SK-MEL-5 (cell line): ENCODE measurements at places on chromosomes 5 and 9. TPM values are rescaled to one million over a fixed set of nuclear protein-coding genes. Genes with fewer than 3 reads are reported as not detected.
A peak's percentile ranks its signal among the peaks of the same experiment; 100 is the strongest.

DNA sequence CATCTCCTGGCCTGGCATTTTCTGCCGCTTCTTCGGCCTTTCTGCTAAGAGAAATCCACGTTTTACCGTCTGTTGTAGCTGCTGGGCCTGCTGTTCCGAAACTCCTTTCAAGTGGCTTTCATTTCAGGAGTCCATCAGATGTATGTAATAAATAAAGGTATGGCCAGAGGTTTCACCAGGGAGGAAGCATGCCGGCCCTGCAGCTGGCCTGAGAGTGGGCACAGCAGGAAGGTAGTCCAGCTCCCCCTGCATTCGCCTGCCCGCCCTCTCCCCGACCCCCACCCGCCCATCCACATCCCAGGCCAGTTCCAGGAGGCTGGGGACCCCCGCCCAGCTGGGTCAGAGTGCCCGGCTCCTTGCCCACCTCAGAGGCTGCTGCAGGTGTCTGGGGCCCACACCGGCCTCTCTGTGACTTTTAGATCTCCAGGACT is 46.4 kb upstream of the EXOC3 start:
- no peak for DNase-seq

DNA sequence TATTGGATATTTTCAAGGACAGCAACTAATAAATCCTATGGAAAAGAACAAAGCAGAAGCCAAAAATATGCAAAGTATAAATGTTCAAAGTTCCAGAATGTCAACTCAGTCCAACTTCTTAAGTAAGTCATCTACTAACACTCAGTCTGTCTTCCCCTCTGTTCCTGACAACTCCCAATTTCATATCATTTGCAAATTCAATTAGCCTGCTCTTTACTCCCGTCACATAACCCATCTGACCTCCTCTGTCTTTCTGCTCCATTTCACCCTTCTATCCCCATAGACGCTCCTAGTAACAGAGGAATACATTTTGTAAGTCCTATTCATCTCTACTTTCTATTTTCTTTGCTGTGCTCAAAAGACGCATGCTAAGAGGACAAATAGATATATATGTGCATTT is 659.8 kb upstream of the MEF2C start:
- DNase-seq, result no peak

DNA sequence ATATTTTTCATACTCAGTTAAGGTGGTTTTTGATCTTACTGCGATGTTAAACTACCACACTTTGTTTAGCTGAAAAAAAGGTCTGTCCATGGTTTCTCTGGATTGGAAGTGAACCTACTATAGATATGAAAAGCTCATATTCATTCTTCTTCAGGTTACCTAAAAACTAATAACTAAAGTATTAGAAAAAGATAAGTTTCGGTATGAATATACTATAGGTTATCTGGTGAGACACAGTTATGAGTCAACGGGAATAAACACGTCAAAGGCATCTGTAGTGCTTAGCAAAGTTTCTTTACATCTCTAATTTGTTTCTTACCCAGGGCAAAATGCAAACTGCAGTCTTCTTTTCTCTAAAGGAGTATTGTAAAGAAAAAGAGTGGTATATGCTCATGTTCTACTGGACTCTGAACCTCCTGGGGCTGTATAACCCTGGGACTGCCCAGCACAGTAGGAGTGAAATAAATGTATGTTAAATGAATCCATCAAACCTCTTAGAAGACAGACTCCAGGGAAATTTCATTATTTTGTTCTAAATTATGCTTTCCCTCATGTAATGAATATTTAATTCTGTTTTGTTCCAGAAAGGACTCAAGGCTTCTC is 521.9 kb downstream of the PDE4D start:
- no peak for DNase-seq

- DNase-seq, result no peak
These were observed 15.0 kb upstream of the ECM2 start for GRCh38 chr9:92550765-92551164.

DNA sequence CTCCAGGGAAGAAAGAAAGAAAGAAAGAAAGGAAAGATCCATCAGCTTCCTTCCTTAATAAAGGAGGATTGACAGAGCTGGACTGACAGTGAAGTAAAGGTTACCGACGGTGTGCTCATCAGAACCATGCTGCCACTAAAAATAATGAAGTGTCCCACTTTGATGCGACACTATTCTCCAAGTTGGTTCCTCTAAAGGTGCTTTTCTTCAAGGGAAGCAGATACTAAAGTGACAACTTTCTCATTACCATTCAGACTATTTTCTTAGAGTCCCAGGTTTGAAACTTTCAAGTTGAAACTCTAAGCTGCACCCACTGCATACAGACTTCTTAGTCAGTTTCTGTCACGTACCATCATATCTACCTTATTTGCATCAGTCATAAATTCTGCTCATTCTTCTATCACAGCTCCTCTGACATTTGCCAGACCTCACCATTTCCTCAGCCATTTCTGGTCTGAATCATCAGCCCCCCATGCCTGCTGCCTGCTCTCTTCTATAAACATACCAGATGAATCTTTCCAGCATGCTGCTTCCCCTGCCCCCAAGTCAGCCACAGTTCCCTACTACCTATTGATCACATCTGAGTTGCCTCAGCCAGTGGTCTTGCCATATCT is 177.6 kb downstream of the DEPDC1B start:
- no peak for DNase-seq

DNA sequence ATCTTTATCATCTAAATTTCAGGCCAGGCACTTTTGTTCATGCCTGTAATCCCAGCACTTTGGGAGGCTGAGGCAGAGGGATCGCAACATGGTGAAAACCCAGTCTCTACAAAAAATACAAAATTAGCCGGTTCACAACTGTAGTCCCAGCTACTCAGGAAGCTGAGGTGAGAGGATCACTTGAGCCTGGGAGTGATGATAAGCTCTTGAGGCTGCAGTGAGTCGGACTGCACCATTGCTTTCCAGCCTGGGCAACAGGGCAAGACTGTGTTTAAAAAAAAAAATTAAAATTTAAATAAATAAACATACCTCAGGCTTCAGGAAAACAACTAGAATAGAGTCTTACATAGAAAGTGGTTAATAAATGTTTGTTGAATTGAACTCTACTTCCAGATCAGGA is 147.4 kb downstream of the AGTPBP1 start:
- DNase-seq, result no peak

DNA sequence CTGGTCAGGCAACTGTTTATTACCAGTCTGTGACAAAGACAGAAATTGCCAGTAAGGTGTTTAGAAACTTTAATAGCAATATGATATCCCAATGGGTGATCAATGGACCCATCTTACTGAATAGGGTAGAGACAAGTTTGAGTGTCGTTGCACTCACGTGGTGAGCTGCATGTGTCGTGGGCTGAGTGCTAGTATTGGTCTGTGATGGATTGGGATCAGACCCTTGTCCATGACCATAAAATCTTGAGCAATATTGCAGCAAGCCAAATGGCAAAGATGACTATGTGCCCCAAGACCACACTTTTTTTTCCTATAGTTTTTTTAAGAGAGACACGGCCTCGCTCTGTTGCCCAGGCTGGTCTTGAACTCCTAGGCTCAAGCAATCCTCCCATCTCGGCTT is 114.5 kb downstream of the PALM2AKAP2 start:
- no peak for DNase-seq

- no peak for DNase-seq
These were observed 3.4 kb upstream of the DMXL1 start for GRCh38 chr5:119067450-119067849.

- no peak for DNase-seq
These were observed 13.0 kb upstream of the GCNT1 start for GRCh38 chr9:76445976-76446375.

DNA sequence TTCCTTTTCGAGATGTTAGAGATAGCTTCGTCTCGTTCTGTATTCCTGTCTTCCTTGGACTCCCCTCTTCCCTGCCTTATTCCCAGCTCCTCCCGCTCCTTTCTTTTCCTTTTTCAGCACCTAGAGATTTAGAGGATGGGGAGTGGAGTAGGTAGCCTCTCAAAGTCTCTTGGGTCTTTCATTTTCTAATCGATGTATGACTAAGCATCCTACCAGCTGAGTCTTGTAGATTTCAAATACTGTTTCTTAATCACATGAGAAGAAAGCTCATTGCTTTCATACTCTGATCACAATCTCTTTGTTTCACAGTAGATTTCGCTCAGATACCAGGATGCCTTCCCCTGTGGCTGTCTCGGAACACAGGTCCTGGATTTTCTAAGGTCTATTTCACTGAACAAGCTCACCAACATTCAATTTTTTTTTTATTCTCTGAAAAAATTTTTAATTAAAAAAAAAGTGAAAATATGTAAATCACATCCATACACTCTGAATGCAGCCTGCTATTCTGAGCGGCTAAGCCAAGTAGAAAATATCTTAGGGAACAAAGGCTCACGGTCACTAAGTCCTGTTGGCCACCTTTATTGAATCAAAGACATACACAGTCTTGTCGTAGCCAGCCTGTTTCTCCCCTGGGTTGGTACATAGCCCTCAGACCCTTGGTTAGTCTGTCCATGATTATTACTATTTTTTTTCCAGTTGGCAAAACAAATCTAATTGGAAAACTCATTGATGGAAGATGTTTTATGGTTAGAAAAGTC is 413.8 kb downstream of the KDM4C start:
- no peak for DNase-seq

DNA sequence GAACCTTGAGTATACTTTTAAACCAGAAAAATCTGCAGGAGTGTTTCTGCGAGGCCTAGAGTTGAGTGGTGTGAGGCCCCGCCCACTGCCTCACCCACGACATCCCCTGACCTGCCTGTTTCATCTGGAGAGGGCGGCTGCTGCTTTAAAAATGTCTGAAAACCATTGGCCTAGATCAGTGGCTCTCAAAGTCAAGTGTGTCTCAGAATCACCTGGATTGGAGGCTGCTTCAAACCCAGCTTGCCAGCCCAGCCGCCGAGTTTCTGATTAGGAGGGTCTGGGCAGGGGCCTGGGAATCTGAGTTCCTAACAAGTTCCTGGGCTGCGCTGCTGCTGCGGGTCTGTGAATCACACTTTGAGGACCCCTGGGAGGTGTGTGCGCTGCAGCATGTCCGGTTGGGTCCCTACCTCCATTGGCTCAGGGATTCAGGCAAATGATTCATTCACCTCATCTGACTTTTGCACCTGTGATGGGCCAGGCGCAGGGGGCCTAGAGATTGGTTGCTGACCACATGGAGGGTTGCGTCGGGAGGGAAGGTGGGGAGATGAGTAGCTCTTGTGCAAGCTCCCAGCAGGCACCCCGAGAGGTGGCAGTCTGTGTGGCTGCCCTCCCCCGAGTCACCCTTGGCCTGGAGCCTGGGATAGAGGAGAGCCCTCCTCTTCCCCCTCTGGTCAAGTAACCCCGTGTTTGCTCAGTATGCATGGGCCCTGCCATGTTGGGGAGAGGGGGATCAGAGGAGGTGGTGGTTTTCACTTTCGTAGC is 27.6 kb upstream of the HMCN2 start:
- DNase-seq, result no peak

DNA sequence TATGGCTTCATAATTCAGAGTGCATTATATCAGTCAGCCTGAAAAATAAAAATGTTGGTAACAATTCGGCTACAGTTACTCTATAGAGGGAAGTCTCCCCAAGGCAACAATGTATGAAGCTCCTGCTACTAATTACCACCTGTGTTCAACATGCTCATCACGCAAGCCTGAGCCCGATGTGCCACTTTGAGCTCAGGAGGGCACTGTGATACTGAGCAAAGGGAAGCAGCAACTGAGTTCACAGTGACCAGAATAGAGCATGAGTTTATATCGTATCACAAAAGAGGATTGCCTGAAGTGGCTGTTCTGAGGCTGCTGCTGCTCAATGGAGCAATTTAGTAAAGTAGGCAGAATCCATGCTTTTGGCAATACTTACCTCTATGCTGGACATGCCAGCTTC is 202.0 kb upstream of the HAPLN1 start:
- no peak for DNase-seq

- no peak for DNase-seq
These were observed 18.4 kb downstream of the CAMK4 start for GRCh38 chr5:111242606-111243005.

DNA sequence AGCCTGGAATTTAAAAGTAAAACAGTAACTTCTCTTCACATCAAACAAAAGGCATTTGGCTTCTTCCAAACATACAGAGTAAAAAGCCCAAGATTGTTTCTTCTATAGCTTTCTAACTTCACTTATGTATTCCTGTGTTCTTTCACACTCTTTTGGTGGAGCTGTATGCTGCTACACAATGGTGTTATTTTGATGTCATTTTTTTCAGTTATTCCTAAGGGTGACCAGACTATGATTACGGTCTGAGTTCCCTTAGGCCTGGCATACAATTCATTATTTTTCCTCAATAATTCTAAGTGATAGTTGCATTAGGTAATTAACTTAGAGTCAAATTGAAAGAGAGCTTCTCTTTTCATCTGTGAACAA is 66.3 kb upstream of the IL7R start:
- DNase-seq, result no peak

DNA sequence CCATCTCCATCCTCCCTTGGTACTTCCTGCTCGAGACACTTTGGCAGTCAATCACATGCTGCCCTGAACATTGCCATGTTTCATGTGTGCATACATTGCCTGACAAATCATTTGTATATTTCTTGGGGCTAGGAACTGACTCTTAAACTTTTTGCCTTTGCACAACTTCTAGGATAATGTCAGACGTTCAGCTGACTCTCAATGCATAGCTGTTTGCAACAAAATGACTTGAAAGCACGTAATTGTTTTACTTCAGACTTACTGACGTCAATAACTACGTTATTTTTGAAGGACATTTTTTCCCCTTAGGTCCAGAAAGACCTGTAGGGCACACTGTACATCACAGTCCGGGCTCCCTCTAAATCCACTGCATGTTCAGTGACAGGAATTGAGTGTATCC is 37.4 kb upstream of the DAB2 start:
- DNase-seq, result peak; percentile 100

- DNase-seq, result peak; percentile 17
These were observed 5.5 kb downstream of the C5orf15 start for GRCh38 chr5:133962801-133963476.

- no peak for DNase-seq
These were observed 158.3 kb downstream of the DOCK2 start for GRCh38 chr5:169795338-169795737.

GRCh38 chr5:93415819-93416218 is 165.2 kb downstream of the NR2F1-AS1 start:
- no peak for DNase-seq

MAPKAP1 gene
- total RNA-seq, result 102 and 104 TPM in 2 replicates

TAS2R1 gene
- not detected in 2 replicates for total RNA-seq

CDKN2B-AS1 gene
- total RNA-seq, result not detected in 2 replicates

RLN2 gene
- total RNA-seq, result not detected in 2 replicates

RIMOC1 gene
- total RNA-seq, result 67.8 and 68.4 TPM in 2 replicates

BAG1 gene
- total RNA-seq, result 50.8 and 60.9 TPM in 2 replicates

NSG2 gene
- not detected in 2 replicates for total RNA-seq

TLX3 gene
- not detected in 2 replicates for total RNA-seq

FAM120AOS gene
- total RNA-seq, result 38.0 and 41.1 TPM in 2 replicates

PCDHA1 gene
- 0.48 and 0.55 TPM in 2 replicates for total RNA-seq

C1QTNF3 gene
- 0.59 and 0.77 TPM in 2 replicates for total RNA-seq

ARSI gene
- not detected in 2 replicates for total RNA-seq

CCDC107 gene
- 11.8 and 20.0 TPM in 2 replicates for total RNA-seq

SNCB gene
- total RNA-seq, result 0.11 and 0.26 TPM in 2 replicates

AGXT2 gene
- total RNA-seq, result not detected in 2 replicates
